Upper lobe of left lung (tissue), 6 donors: ENCODE measurements at places on chromosomes 11 and 22. TPM values are rescaled to one million over a fixed set of nuclear protein-coding genes. Genes with fewer than 3 reads are reported as not detected.

DNA sequence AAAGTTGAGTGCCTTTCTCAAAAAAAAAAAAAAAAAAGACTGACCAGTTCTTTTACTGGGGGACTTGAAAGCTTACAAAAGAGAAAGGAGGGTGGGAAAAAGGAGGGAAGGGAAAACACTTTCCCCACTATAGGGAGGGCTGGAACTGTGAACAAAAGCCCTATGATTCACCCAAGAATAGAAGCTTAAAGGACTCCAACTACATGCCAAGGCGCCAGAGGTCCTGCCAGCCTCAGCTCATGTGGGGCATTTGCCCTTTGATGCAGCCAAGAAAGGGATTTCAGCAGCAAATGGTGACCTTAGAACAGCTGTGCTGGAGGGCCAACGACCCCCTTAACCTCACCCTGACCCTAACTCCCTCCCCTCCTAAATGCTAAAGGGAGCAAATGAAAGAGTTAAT is 160.0 kb downstream of the NTM start:
- DNase-seq = no peak

The PTGDR2 gene
- total RNA-seq = 1.0 TPM

The OVCH2 gene
- total RNA-seq = 3.0 TPM

The GP1BB gene
- 3.0 TPM for total RNA-seq

The ZNF280B gene
- 0.98 TPM for total RNA-seq

DNA sequence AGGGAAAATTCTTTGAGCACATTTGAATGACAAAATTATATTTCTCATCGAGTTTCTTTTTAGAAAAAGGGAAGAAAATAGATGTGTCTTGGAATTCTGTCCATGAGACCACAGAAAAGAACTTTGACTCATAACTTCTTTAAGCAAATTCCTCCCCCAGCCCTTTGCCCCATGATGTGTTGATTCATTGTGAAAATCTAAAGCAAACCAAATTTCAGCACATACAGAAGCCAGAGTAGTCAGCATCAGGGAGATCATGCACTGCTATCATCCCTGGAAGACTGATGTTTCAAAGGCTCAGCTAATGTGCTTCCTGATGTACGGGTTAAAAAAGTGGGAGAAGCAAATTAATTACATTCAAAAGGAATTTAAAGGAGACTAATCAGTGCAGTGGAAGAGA is 159.7 kb downstream of the FAT3 start:
- no peak for DNase-seq

- no peak for DNase-seq
These were observed 3.4 kb upstream of the SLC25A1 start for GRCh38 chr22:19181786-19182471.

DNA sequence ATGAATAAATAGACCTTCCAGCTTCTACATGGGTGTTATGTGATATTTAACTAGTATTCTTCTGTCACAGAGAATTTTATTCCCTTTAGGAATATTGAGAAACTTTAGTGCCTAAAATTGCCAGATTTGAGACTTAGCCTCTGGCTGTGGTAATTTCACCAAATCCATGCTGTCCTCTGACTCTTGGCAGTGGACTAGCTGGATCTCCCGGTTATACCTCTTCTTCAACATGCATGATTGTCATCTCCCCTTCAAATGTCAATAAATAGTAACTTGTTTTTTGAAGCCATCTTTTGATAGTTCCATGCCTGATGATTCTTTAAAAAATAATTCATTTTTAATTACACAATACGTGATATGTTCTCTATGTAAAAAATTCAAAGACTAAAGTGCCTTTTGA is 8.4 kb downstream of the AQP11 start:
- no peak for DNase-seq

The SAA4 gene
- not detected for total RNA-seq

- DNase-seq = no peak
These were observed 746.1 kb downstream of the NTM start for GRCh38 chr11:132116516-132116915.

The LRRC51 gene
- total RNA-seq = 7.7 TPM

DNA sequence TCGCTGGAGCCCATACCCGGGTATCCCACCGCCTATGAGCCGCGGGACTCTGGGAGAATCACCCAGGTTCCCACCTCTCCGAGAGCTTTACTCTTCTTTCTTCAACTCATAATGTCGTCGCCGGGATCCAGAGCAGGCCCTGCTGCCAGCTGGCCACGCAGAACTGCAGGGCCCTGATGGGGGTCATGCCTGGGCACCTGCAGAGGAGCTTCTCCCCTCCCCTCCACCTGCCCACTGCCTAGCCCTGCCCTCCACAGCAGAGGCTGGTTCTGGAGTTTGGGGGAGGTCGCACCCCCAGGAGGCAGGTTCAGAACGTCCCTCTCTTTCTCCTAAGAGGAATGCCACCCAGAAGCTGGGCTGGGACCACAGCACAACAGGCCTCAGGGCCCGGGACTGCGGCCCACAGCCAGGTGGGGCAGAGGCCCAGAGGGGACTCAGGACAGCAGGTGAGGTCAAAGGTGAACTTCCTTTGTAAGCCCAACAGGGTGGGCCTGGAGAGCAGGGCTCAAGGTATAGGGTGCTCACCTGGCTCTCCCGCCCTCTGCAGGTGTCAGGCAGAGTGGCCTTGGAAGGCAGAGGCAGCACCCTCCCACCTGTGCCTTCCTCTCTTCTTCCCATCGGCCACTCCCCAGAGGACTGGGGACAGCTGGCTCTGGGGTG is 1.9 kb downstream of the SLC25A45 start:
- DNase-seq = no peak

The SLC22A25 gene
- not detected for total RNA-seq

DNA sequence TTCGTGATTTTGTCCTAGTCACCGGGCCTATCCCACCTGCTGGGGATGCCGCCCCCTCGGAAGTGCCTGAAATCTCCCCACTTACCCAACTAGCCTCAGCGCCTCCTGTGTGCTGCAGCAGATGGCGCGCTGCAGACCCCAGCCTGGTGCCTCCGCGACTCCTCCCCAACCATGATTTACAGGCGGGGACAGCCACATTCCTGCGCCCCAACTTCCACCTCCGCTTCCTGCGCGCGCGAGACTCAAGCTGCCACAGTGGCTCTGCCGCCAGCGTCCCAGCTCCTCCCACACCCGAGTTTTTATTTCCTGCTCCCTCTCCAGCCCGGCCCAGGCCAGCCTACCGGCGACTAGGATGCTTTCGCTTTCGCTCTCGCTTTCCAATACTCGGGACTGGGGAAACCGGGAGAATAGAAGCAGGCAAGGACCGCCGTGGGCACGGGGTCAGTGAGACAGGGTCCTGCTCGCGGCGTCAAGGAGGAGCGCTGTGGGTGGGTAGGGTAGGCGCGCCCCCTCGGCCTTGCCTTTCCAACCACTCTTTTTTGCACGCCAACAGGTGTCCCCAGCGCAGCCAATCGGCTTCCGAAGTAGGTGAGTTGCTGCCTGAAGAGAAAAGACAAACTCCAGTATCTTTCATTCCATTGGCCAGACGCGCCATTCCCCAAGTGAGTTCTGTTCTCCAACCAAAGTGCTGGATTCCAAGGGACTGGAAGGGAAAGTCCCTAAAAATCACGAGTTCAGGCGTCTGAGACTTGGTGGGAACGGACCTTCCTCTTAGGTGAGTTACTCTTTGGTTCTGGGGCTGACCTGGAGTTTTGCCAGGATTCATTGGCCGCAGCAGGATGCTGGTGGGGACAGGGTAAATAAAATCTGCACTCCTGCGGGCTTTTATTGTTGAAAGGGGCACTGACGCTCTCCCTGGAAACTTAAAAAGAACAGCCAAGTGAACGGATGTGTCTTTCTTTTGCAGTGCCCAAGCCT is at the start of gene FAM111A:
TSS of gene FAM111A (plus strand) at position 327 of the 978 bp plus-strand sequence. CDS start 6,017 bp downstream, outside the sequence.
- DNase-seq = peak; percentile 91

GRCh38 chr22:45877036-45877380 is 100.0 kb downstream of the WNT7B start:
- DNase-seq = no peak

GRCh38 chr11:61598374-61598773 is 17.5 kb upstream of the SYT7 start:
- no peak for DNase-seq

- DNase-seq = no peak
These were observed 339.4 kb downstream of the CADM1 start for GRCh38 chr11:115164774-115165173.

- no peak for DNase-seq
These were observed 7.9 kb upstream of the AGBL2 start for GRCh38 chr11:47723041-47723440.

The CCDC89 gene
- total RNA-seq = 0.46 TPM

- no peak for DNase-seq
These were observed 1.7 kb downstream of the TSPAN18 start for GRCh38 chr11:44728491-44728910.

The NOX4 gene
- total RNA-seq = 3.6 TPM

GRCh38 chr11:75706260-75706729 is 11.3 kb upstream of the MOGAT2 start:
- peak; percentile 81 for DNase-seq

- no peak for DNase-seq
These were observed 22.0 kb downstream of the EHF start for GRCh38 chr11:34642873-34643272.

GRCh38 chr11:17473071-17473744 is 3.4 kb downstream of the ABCC8 start:
- DNase-seq = no peak

DNA sequence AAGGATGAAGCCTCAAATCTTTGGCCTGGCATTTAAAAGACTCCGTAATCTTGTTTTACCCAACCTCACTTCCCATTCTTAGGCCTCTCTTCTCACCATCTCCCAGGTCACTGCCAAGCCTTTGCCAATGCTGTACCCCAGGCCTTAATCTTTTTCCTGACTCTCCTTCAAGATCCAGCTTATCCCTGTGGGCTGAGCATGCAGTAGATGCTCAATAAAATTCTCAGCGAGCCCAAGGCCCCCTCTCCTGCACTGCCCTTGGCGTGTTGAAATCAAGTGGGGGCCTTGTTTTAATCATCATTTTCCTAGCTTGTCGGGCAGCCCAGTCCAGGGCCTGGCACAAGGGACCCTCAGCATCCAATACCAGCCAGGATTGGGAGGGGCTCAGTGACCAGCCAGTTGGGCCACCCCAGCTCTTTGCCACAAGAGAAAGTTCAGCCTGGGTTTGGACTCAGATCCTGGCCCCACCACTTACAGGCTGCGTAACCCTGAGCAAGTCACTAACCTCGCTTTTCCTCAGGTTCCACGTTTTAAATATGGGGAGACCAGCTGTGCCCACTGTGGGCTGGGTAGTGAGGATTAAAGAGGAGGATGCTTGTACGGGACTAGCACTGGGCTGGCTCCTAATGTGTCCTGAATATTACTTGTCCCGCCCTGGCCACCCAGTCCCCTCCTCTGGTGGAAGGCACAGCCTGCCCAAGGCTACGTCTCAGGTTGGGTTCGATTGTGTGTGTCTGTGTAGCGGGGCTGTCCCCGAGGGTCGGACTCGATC is 943 bp upstream of the YWHAH start:
- no peak for DNase-seq

DNA sequence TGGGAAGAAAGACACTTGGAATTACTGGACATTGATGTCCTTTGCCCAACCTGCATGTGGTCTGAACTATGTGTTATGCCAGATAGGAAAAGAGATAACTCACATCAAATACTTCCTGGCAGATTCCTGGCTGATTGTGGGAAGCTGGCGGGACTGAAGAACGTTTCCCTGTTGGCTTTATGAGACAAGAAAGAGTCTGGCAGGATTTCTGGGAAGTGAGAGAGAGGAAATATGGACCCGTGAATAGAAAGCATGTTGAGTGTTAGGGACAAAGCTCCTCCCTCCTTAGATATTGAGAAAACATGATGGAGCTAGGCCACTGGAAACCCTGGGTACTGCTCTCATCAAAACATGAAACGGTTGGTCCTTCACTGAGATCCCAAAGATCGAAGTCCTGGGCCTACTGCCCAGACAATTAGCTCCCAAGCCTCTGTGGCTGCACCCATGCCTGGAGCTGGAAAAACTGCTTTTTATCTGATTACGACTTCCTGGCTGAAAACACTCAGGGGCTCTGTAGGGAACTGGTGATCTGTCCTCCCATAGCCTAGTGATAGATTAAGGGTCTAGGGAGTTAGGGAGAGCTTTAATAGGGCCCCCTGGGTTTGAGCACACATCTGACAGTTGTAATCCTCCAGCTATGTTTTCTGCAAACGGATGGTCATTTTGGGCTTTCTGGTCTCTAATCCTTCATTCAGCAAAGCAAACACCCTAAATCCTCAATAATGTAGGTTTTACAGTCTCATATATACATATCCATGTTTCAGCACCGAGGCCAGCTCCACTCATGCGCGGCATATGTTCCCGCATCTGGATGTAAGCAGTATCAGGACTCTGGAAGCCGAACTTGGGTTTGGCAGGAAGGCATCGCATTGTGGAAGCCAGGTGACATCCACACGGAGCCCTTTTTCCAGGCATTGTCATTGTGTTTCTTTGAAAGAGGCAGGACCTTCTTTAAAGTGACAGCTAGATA is 6.1 kb upstream of the B3GAT1 start:
- DNase-seq = no peak

- no peak for DNase-seq
These were observed 49.8 kb downstream of the CDKN1C start for GRCh38 chr11:2835751-2836150.

The MS4A6E gene
- not detected for total RNA-seq

GRCh38 chr11:26323837-26324236 is 8.1 kb upstream of the ANO3 start:
- DNase-seq = no peak

DNA sequence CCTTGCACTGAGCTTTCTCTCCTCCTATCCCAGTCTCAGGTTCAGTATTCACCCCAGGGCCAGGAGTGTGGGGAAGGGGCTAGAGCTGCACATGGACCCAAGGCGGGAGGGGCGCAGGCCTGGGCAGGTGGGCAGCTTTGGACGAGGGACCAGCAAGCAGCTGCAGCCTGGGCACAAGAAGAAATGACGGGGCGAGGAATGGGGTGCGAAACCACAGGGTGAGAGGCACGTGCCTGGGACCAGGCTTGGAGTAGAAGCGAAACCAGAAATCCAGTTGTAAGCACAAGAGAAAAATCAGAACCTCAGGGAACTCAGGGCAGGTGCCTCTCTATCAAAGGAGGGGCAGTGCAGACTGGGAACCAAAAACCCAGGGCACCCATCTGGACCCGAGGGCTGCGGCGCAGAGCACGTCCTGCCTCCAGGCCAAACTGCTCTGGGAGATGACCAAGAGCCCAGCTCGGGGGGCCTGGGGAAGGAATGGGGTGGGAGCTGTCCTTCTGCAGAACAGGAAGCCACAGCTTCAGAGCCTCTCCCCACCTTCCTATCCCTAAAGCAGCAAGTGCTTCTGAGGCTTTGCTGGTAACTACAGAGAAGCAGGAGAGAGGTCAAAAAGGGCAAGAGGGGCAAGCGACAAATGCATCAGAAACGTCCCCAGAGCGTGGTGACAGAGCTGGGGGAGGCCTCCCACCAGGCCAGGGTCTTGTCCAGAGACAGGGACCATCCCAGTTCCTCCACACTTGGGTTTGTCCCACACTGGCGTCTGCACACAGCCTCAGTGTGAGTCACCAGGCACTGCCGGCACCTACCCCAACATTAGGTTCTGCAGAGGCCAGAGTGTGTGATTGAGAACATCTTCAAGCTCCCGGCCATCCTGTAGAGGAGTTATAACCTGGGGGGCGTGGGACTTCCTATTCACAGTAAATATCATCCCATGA is 18.3 kb upstream of the TMPRSS4 start:
- peak; percentile 49 for DNase-seq

GRCh38 chr22:26985931-26986782 is 328.8 kb downstream of the MIAT start:
- peak; percentile 46 for DNase-seq
